ENCODE measurements at places on chromosomes 3 and 15. TPM values are rescaled to one million over a fixed set of nuclear protein-coding genes. Genes with fewer than 3 reads are reported as not detected.
A peak's percentile ranks its signal among the peaks of the same experiment; 100 is the strongest.

The SAMMSON gene
- total RNA-seq, result not detected

The MUC20 gene
- 2.3 TPM for total RNA-seq

The TIMP4 gene
- total RNA-seq, result 0.75 TPM

The SKOR1 gene
- total RNA-seq, result 0.49 TPM

The MRPL46 gene
- 25.9 TPM for total RNA-seq

The ACTRT3 gene
- 1.5 TPM for total RNA-seq

The MINAR1 gene
- total RNA-seq, result 1.9 TPM

The IQCH gene
- 2.8 TPM for total RNA-seq

The SLC7A14 gene
- 0.09 TPM for total RNA-seq

The PSTPIP1 gene
- total RNA-seq, result 1.5 TPM

The RHOV gene
- 0.80 TPM for total RNA-seq

GRCh38 chr3:7683426-7683825 lies 818.2 kb upstream of the LMCD1 start:
- no peak for DNase-seq
- H3K36me3 ChIP-seq, result no peaks in the 10 kb centered on the region

DNA sequence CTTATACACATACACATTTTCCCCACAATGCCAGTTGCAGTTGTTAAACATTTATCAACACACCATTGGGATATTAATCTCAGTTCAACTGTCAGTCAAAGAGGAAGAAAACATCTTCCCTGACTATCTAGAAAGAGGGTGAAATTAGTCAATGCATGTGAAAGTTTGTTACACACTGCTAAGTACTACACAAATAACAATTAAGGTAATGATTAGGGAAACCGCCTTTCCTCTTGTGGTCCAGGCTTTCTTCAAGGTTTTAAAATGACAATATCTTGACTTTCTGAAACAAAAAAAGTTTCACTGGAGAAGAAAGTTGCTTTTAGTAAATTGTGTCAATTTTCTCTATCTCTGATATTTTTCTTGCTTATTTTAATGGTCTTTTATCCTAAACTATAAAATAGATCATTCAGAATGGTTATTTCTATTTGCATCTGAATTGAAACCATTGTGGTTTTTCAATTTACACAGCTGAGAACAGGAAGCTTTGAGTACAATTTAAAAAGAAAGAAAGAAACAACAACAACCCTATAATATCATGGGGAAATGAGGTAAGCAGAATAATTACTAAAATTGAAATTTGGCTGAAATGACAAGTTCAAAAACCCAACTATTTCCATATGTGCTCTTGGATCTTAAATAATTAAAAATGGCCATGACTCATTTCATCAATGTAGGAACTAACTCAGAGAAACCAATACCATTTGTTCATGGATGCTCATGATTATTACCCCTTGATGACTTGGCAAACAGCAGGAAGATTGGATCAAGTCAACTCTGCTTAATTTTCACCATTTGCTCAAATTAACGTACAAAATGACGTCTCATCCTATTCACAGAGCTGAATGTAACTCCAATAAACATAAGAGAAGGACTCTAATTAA lies 31.7 kb downstream of the GPR149 start:
- H3K4me1 ChIP-seq, result no peaks in the 10 kb centered on the region
- no peak overlapping the region for H3K27ac ChIP-seq
- DNase-seq, result no peak
- H3K4me3 ChIP-seq, result no peak overlapping the region
- H3K36me3 ChIP-seq, result no peaks in the 10 kb centered on the region
- H3K27me3 ChIP-seq, result peaks cover 26% of the 10 kb centered on the region

- no peak overlapping the region for H3K4me3 ChIP-seq
- peaks cover 2% of the 10 kb centered on the region for H3K27me3 ChIP-seq
- H3K36me3 ChIP-seq, result peaks cover 3% of the 10 kb centered on the region
- no peak for DNase-seq
These were observed 7.2 kb upstream of the RARB start for GRCh38 chr3:25420885-25421284.

- DNase-seq, result no peak
- H3K27me3 ChIP-seq, result peaks cover 21% of the 10 kb centered on the region
- no peak overlapping the region for H3K27ac ChIP-seq
- peak overlapping the region; percentile 17 for H3K4me3 ChIP-seq
- peaks cover 53% of the 10 kb centered on the region for H3K4me1 ChIP-seq
- peaks cover 3% of the 10 kb centered on the region for H3K36me3 ChIP-seq
These were observed 129.4 kb downstream of the DNAJB8 start for GRCh38 chr3:128337305-128337704.

- H3K36me3 ChIP-seq, result no peaks in the 10 kb centered on the region
- H3K27ac ChIP-seq, result no peak overlapping the region
- no peaks in the 10 kb centered on the region for H3K4me1 ChIP-seq
- DNase-seq, result no peak
These were observed 277.8 kb downstream of the RAP2B start for GRCh38 chr3:153439780-153440179.

- H3K27me3 ChIP-seq, result no peaks in the 10 kb centered on the region
- H3K4me3 ChIP-seq, result no peak overlapping the region
- H3K27ac ChIP-seq, result no peak overlapping the region
- DNase-seq, result no peak
- H3K36me3 ChIP-seq, result no peaks in the 10 kb centered on the region
These were observed 56.1 kb upstream of the PLXNA1 start for GRCh38 chr3:126926684-126927400.

DNA sequence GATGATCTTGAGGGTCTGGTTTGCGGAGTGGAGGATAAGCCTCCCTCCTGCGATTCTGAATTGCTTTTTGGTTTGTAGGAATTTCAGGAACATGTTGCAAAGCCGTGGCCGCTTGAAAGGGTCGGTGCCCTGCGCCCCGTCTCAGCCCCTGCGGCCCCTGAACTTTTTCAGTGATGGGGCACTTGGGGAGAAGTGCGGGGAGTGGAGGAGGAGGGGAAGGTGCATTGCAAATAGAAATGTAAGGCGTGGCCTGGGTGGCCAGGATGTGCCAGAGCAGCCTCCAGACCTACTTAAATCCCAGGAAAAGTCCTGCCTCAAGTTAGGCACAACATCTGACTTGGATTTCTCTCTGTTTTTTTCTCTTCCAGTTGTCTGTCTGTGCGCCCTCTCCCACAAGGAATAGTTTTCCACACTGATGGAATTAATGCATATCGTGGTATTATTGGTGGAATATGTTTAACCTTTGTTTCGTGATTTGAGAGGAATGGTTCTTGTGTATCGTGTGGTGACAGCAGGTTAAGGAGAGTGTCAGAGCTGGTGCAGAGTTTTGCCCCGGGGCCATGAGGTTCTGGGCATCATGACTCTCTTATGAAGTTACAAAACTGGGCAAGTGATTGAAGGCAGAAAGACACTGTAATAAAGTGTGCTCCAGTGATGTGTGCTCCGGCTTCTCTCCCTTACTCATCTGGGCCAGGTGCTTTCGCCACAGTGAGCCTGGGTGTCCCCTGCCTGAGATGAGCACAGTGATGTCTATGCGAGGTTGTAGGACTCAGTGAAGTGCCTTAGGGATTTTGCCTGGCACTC lies 153.8 kb downstream of the PGPEP1L start:
- DNase-seq, result no peak
- H3K4me3 ChIP-seq, result peak overlapping the region; percentile 93
- peaks cover 67% of the 10 kb centered on the region for H3K4me1 ChIP-seq
- no peak overlapping the region for H3K27ac ChIP-seq
- H3K36me3 ChIP-seq, result no peaks in the 10 kb centered on the region

GRCh38 chr3:94234177-94234788 lies 171.4 kb downstream of the NSUN3 start:
- H3K36me3 ChIP-seq, result no peaks in the 10 kb centered on the region
- peak; percentile 20 for DNase-seq
- no peaks in the 10 kb centered on the region for H3K4me1 ChIP-seq
- no peak overlapping the region for H3K4me3 ChIP-seq
- H3K27me3 ChIP-seq, result no peaks in the 10 kb centered on the region
- H3K27ac ChIP-seq, result no peak overlapping the region

DNA sequence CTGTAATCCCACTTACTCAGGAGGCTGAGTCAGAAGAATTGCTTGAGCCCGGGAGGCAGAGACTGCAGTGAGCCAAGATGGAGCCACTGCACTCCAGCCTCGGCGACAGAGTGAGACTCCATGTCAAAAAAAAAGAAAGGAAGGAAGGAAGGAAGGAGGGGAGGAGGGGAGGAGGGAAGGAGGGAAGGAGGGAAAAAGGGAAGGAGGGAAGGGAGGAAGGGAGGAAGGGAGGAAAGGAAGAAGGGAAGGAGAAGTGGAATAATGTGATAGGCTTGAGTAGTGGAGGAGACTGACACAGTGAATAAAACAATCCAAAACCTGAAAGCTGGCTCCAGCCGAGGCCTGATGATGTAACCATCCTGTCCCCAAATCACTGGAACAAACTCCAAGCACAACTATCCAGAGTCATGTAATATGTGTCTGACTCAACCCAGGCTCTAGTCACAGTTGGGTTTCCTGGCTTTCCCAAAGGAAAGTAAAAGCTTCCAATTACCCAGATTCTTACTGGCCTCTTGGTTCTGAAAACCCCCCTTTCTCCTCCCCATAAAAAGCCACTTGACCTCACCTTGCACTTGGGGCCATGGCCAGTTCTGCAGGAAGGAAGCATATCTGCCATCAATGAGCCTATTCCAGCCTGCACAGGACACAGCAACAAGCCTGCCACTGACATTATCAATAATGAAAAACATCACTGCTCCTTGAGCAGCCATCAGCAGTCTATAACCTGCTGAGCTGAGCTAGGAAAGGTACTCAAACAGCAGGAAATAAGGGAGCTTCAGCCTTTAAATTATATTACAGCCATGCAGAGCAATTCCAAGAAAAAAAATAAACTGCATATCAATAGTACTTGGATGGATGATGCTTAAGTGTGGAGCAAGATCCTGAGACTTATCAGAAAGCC lies 48.3 kb downstream of the MB21D2 start:
- H3K4me3 ChIP-seq, result no peak overlapping the region
- DNase-seq, result no peak
- H3K36me3 ChIP-seq, result no peaks in the 10 kb centered on the region
- no peaks in the 10 kb centered on the region for H3K27me3 ChIP-seq
- no peak overlapping the region for H3K27ac ChIP-seq

DNA sequence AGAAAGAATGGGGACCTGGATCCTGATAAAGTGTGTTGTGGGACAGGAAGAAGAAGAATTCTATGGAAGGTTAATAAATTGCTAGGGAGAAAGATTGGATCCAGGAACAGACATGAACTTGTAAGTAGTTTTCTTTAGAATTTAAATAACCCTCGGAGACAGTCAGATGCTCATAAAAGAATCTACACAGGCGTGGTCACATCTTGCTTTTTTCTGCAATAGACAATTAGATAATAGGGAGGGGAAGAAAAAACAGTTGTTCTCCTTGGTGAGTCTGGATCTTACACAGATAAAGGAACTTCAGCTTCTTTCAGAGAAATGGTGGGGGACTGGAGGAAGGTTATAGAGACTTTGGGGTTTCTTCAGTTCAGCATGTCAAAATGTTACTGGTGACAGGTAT lies 232.6 kb downstream of the ALCAM start:
- H3K27me3 ChIP-seq, result no peaks in the 10 kb centered on the region
- H3K4me3 ChIP-seq, result no peak overlapping the region
- DNase-seq, result no peak
- no peaks in the 10 kb centered on the region for H3K36me3 ChIP-seq

DNA sequence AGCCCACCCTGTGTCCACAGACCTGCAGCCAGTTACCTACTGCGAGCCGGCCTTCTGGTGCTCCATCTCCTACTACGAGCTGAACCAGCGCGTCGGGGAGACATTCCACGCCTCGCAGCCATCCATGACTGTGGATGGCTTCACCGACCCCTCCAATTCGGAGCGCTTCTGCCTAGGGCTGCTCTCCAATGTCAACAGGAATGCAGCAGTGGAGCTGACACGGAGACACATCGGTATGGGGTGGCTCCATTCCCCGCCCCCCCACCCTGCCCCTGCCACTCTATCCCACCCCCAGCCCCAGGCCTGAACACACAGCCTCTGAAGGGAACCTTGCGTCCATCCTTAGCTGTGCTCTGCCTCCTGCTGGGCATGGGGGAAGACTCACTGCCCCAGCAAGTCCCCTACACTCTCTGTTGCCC lies 73.2 kb downstream of the AAGAB start:
- H3K27ac ChIP-seq, result no peak overlapping the region
- no peak overlapping the region for H3K4me3 ChIP-seq
- no peaks in the 10 kb centered on the region for H3K27me3 ChIP-seq
- DNase-seq, result no peak
- H3K36me3 ChIP-seq, result peaks cover 6% of the 10 kb centered on the region
- H3K4me1 ChIP-seq, result peaks cover 19% of the 10 kb centered on the region

- no peaks in the 10 kb centered on the region for H3K27me3 ChIP-seq
- H3K27ac ChIP-seq, result no peak overlapping the region
- H3K4me3 ChIP-seq, result no peak overlapping the region
These were observed 57.3 kb upstream of the GRM7 start for GRCh38 chr3:6803619-6804018.

DNA sequence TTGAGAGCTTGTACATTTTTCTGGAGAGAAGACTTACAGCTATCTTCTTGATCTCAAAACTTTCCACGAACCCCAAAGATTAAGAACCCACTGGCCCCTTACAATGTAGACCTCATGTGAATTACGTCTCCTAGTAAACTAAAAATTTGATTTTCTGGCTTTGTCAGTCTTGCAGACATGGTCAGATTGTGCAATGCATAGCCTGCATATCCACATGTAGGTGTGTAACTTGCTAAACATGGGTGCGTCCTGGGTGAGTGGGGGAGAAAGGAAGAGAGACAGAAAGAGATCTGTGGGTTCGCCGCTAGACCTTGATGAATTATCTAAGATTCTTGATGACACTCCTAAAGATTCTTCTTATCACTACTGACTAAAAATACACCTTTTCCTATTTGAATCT lies 561.2 kb upstream of the MDFIC2 start:
- DNase-seq, result no peak
- peaks cover 5% of the 10 kb centered on the region for H3K36me3 ChIP-seq
- H3K4me3 ChIP-seq, result no peak overlapping the region

DNA sequence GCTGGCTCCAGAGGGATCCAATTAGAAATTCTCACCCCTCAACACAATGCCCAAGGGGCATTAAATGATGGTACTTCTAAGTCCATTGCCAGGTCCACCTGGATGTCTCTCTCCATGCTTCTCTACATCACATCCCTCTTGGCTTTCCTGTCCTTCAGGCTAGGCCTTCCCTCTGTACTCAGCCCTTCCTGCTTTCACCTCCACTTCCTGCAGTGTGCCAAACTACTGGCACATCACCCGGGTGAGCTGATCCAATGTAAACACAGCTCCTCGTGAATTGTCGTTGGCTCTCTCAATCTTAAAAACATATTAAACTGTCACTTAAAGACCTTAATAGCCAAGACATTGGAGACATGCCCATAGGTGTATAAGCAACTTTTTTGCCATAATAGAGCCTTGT lies 4.0 kb downstream of the LMCD1 start:
- H3K4me3 ChIP-seq, result no peak overlapping the region
- DNase-seq, result no peak
- peaks cover 8% of the 10 kb centered on the region for H3K36me3 ChIP-seq
- peaks cover 74% of the 10 kb centered on the region for H3K4me1 ChIP-seq
- H3K27ac ChIP-seq, result no peak overlapping the region

DNA sequence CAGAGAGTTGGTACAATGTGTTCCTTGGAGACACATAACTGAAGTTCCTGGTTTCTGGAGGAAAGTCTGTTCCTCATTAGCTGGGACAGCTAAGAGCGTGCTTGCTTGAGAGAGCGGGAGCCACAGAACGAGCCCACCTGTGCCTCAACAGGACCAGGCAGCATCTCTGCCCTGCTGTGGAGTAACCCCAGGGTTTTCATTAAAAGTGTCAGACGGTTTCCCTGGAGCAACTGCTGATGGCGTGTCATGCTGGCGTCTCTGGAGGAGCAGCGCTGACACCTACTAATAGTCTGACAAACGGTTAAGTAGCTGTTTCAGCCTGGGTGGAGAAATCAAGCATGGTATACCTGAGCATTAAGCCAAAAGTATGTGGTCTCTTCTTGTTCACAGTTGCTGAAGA lies 150.0 kb downstream of the MCTP2 start:
- H3K4me3 ChIP-seq, result no peak overlapping the region
- no peak for DNase-seq
- H3K36me3 ChIP-seq, result no peaks in the 10 kb centered on the region
- H3K27ac ChIP-seq, result no peak overlapping the region

All from neural crest cell (in vitro differentiated cells).